ENCODE measurements at places on chromosomes 5 and 9.

DNA sequence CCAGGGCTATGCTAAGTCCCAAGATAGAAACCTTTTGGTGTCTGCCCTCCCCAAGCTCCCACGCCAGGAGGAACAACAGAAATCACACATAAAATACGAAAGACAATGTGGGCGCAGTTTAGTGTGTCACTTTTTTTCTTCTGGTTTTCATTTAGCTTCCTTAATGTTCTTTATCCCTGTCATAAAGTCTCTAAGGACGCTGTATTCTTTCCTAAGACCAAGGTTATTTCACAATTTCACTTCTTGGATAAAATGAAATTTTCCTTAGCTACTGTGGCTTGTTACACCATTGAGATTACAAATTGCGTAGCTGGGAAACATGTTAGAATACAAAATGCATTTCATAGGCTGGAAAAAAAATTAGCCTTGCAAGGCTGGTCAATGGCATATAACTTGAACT, 85.4 kb downstream of the GLIS3 start:
- no peak for DNase-seq

DNA sequence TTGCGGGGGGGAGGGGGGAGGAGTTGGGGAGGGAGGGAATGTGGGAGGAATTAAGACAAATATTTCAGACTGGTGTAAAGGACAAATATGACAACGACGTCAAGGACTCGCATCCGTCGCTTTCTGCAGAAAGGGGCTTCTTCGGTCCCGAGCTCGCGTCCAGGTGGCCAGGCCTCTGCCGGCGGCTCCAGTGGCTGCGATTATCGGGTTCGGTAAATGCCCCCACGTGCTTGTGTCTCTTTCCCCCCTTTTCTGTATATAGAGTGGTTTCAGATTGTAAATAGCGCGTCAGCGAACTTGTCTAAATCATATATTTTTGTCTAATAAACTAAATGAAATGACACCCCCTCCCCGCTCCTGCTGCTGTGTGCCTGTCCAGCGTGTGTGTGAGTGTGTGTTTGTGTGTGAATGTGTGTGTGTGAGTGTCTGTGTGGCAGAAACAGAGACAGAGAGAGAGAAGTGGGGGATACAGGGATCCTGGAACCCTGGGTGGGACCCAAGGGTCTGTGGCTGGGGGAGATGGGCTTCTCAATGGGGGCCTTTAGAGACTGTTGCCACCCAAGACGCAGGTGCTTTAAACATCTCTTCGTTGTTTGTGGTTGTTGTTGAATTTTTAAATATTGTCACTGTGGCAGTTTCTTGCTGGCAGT, 5.6 kb downstream of the IRX1 start:
- DNase-seq, result no peak

- no peak for DNase-seq
Measured at GRCh38 chr5:142821034-142821732, 51.0 kb downstream of the ARHGAP26 start.

DNA sequence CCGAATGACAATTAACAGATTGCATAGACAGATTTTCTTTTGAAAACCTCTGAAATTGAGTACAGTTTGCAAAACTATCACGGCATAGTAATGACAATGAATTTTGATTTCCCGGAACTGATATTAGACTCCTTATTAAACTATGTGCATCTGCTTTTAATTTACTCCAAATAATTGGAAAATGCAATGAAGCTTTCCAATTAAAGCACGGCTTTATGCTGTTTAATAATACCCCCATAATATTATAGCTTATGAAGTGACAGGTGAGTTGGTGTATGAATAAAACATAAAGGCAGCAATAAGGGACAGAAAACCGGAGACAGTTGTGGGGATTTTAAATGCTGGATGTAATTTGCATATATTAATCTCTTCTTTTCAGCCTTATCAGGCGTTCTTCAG, 110.6 kb downstream of the MVB12B start:
- DNase-seq, result no peak

DNA sequence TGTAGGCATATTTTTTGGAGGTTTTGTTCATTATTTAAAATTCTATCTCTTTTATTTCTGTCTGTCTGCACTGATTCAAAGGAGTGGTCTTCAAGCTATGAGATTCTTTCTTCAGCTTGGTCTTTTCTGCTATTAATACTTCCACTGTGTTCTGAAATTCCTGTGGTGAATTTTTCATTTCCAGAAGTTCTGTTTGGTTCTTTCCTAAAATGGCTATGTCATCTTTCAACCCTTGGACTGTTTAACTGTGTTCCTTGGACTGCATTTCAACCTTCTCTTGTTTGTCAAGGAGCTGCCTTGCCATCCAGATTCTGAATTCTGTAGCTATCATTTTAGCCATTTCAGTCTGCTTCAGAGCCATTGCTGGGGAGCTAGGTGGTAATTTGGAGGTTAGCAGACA, 76.3 kb downstream of the CERT1 start:
- DNase-seq, result no peak

DNA sequence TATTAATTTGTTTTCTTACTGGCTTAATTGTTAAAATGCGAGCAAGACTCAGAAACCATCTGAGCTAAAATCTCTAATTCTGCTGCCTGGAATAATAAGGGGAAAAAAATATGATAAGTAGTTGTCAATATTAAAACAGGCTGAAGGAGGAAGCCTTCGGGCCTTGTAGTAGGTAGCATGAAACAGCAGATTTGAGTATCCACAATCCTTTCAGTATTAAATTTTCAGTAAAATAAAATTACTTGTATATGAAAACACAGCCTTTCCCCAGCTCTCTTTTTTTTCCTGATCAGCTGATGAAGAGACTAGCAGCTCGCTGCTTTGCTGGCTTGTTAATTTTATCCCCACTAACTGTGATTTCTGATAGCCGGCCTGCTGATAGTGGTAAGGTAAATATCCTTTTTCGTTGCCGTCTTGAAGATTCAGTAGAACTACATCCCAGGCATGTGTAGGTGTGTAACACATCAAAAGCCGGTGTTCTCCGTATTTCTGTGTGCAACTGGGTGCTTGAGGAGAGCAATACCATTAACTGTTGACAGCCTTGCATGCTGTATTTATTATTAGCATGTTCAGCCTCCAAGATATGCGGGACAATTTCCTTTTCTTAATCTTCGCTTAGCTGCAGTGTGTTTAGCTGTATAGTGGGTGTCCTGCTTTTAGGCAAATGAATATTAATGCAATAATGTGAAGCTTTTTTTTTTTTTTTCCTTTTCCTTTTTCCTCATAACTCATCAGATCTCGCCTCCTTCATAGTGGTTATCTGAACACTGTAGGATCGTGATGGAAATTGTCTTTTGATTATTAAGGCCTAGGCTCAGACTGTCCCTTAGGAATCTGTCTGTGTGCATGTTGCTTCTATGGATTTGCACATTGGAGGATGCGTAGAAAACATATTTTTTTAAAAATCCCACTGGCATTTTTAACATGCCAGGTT, 144.6 kb downstream of the SMARCA2 start:
- DNase-seq, result peak; percentile 16

DNA sequence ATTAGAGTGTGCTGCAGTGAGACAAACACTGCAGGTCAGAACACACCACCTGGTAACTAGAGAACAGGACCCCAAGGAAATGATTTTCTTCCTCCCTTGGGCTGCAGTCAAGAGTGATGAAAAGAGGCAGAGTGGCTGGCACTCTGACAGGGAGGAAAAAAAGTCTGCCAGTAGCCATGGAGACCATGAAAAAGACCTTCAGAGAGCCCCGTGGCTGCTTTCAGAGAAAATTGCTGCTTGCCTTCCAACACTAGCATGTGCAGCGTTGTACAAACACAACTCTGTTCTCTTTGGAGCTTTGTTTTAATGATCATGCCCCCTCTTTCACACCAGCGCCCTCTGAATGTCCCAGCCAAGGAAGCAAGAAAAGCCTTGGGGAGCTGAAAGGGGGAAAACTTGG, 68.8 kb downstream of the ANKRD55 start:
- no peak for DNase-seq

- DNase-seq, result no peak
Measured at GRCh38 chr9:122389799-122390481, 19.1 kb downstream of the PTGS1 start.

- DNase-seq, result no peak
Measured at GRCh38 chr5:5765066-5765850, 342.8 kb downstream of the ICE1 start.

DNA sequence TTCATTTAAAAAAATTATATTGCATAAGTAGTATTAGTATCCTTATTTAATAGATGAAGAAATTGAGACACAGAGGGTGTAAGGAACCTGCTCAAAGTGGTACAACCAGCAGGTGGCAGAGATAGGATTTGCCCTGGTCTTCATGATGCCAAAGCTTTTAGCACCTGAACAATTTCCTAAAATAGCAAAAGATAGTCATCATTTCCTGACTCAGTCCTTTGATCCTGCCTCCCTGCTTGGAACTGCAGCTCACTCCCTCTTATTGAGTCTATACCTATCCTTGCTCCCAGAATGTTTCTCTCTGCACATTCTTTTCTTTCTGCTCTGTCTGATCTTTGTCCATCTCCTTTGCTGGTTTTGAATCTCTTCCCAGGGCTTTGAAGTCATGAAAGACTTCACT, 155.8 kb downstream of the FRMD3 start:
- DNase-seq, result no peak

- peak; percentile 84 for DNase-seq
Measured at GRCh38 chr9:91423785-91424402, at the start of gene NFIL3. Gene NFIL3, minus strand, starts transcription at chr9:91423832. Its CDS starts 13,098 bp downstream, at chr9:91410734.

GRCh38 chr5:134515801-134516200, 9.7 kb upstream of the JADE2 start:
- DNase-seq, result no peak

Data from HCEC 1CT (cell line).